ENCODE measurements at places on chromosomes 1 and 21. TPM values are rescaled to one million over a fixed set of nuclear protein-coding genes. Genes with fewer than 3 reads are reported as not detected.

The AK2 gene
- 118 TPM for total RNA-seq

The IFI44L gene
- 0.18 TPM for total RNA-seq

The RIT1 gene
- 52.2 TPM for total RNA-seq

The PROK1 gene
- not detected for total RNA-seq

The CIART gene
- total RNA-seq: 13.9 TPM

The SMIM1 gene
- 0.90 TPM for total RNA-seq

The SH2D2A gene
- 0.28 TPM for total RNA-seq

The EFNA3 gene
- total RNA-seq: 0.56 TPM

The CLEC20A gene
- total RNA-seq: not detected

The RGS13 gene
- total RNA-seq: not detected

The RYR2 gene
- total RNA-seq: not detected

The S100A12 gene
- total RNA-seq: not detected

The C1orf116 gene
- total RNA-seq: under 0.01 TPM

The FNDC10 gene
- total RNA-seq: 0.28 TPM

The ZNF697 gene
- total RNA-seq: 14.4 TPM

The AURKAIP1 gene
- 63.0 TPM for total RNA-seq

The TTC39A gene
- 0.72 TPM for total RNA-seq

The LORICRIN gene
- total RNA-seq: not detected

The PRAMEF9 gene
- total RNA-seq: not detected

The LHX8 gene
- total RNA-seq: not detected

The HRNR gene
- not detected for total RNA-seq

The TRIM17 gene
- not detected for total RNA-seq

The C8A gene
- total RNA-seq: not detected

The NEK2 gene
- total RNA-seq: 35.0 TPM

The SYT2 gene
- total RNA-seq: under 0.01 TPM

The TARBP1 gene
- total RNA-seq: 10.6 TPM

The DIRAS3 gene
- total RNA-seq: 8.6 TPM

The GLMN gene
- 11.9 TPM for total RNA-seq

The TSACC gene
- total RNA-seq: not detected

The CRYAA gene
- not detected for total RNA-seq

The LGR6 gene
- total RNA-seq: not detected

Measured in IMR-90 (cell line).